ENCODE measurements at places on chromosomes 1 and 21.

GRCh38 chr1:20723537-20724363, 5.9 kb upstream of the KIF17 start:
- no peak for DNase-seq

DNA sequence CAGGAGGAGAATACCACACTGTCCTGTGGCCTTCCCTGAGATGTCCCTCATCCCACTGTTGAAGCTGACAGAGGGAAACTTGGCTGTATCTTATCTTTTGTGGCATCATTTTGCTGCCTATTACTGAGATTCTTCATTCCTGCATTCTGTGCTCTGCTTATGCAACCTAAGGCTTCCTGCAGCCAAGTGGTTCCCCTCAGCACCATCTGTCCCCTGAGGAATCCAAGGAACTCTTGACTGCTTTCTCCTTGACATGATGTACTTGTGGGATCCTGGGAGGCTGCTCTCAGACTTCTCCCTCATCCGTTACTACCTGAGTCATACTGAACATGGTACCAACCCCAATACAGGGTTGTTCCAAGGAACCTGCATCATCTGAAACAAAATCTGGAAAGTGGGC, 21.1 kb upstream of the RIMKLA start:
- DNase-seq: no peak

GRCh38 chr1:61337981-61338848, 255.9 kb downstream of the NFIA start:
- no peak for DNase-seq

DNA sequence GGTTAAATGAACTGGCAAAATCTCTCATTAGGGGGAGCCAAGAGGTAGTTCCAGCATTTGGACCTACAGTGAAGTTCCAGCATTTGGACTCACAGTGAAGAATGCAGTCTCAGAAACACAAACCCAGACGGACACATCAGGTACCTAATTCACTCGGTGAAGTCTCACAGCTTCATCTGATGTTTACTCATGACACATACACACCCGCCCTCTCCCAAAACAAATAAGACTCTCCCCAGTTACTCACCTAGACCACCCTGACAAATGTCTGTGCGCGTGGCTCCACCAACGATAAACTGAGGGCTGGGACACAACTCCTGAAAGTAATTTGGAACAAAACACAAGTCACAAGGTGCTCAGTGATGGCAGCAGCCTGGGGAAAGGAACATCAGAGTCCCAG, 11.4 kb downstream of the CAPN8 start:
- no peak for DNase-seq

DNA sequence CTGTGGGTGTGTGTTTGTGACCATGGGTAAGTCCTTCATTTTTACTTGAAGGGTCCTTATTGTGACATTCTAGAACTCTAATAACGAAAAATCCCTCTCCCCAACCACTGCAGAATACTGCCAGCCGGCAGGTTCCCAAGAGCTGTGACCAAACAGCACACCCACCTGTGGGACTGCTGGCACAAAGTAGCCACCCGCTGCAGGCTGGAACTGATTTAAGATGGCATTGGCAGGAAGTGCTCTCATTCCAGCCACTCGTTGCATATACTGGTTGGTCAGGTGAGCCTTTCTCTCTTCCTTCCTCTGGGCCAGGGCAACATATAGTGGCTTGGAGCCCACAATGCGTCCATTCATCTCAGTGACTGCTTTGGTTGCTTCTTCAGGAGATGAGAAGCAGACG, 11.6 kb downstream of the PABPC4 start:
- no peak for DNase-seq

DNA sequence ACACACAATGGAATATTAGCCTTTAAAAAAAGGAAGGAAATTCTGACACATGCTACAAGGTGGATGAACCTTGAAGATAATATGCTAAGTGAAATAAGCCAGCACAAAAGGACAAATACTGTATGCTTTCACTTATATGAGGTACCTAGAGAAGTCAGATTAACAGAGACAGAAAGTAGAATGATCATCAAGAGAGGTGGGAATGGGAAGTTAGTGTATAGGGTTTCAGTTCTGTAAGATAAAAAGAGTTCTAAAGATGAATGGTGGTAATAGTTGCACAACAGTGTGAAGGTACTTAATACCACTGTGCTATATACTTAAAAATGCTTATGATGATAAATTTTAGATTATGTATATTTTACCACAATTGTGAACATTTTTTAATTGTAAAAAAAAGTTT, 7.2 kb downstream of the RPAP2 start:
- no peak for DNase-seq

- DNase-seq: no peak
Observed at GRCh38 chr1:2137257-2138121, 57.1 kb downstream of the FAAP20 start.

- no peak for DNase-seq
Observed at GRCh38 chr1:27099587-27100334, 55.2 kb downstream of the SLC9A1 start.

GRCh38 chr1:1434824-1435105, 725 bp upstream of the VWA1 start:
- no peak for DNase-seq

- DNase-seq: no peak
Observed at GRCh38 chr1:101366513-101367215, 129.8 kb downstream of the S1PR1 start.

GRCh38 chr1:165551469-165551868, 7.7 kb downstream of the LRRC52 start:
- DNase-seq: no peak

DNA sequence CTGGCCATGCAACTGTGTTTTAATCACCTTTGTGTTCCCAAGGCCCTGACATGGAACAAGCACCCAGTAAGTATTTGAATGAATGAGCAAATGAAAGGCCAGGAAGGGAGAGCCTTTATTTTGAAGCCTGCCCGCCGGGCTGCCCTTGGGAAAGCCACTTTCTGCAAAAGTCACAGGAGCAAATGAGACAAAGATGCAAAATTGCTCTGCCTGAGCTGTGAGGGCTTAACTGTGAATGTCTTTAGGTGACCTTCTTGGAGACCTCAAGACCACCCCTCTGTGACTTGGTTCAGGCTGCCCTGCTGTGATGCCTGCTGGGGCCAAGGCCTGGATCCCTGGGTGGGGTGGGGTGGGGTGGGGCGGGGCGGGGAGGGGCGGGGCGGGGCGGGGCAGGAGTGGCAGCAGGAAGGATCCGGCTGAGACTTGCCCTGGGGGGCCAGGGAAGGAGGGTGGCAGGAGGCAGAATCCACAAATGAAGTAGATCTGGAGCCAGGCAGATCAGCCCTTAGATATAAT, 54.0 kb downstream of the RUNX3 start:
- no peak for DNase-seq

DNA sequence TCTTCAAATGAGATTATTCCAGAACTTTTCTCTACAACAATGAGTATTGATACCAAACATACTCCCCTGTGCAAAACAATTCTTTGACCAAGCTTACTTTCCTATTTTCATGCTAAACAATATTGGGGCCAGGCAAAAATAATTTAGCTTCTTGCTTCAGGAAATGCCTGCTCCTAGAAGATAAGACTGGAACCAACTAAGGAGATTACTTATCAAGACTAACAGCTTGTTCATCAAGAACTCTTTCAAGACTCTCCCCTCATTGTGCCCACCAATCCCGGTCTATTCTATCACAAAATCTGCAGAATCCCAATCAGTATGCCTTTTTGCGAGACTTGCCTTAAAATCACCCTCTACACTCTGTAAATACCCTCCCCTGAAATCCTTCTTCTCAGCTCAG, 536.6 kb downstream of the RWDD3 start:
- DNase-seq: no peak

- DNase-seq: no peak
Observed at GRCh38 chr1:14891991-14892390, 261.6 kb upstream of the TMEM51 start.

DNA sequence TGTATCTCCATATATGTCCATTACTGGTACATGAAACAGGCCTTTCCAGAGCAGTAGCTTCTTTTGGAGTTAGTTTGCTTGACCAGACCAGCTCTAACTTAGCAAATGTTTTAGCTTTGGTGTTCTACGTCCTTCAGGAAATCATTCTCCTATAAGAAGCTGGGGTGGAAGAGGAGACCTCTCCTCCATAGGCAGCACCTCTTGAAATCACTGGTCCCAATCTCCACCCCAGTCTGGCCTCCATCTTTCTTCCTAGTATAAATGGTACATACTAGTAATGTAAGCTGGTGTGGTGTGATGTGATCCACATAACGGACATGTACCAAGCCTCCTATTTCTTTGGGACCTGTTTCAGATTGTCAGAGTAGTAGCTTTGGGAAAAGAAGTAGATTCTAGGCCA, 171.4 kb downstream of the DHRS3 start:
- DNase-seq: no peak

DNA sequence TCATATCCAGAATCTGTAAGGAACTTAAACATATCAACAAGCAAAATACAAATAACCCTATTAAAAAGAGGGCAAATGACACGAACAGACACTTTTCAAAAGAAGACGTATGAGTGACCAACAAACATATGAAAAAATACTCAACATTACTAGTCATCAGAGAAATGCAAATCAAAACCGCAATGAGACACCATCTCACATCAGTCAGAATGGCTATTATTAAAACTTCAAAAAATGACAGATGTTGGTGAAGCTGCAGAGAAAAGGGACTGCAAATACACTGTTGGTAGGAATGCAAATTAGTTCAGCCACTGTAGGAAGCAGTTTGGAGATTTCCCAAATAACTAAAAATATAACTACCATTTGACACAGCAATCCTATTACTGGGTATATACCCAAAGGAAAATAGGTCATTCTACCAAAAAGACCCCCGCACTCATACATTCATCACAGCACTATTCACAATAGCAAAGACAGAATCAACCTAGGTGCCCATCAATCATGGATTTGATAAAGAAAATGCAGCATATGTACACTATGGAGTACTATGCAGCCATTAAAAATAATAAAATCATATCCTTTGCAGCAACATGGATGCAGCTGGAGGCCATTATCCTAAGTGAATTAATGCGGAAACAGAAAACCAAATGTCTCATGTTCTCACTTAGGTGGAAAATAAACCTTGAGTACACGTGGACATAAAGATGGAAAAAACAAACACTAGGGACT, 230.1 kb upstream of the RAB4A start:
- no peak for DNase-seq

DNA sequence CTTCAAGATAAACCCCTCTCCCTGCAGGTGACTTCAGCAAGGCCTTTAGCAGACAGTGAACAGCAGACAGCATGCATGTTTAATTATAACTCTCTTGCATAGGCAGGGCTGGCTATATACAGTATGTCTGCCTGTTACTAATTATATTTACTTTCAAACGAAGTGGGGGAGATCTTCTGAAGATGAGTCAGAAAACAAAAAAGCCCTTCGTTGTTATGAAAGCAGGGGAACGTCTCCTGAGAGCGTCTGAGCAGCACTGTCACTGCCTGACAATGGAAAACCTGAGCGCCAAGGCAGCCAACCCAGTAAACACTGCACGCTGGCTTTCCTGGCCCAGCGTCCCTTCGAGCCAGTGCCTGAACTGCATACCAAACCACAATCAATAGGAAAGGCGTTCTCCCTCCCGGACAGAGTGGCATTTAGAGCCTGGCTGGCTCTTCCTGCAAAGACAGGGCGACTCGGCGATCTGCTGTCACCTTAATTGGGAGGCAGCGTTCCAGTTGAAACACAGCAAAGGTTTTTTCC, 54.1 kb downstream of the TOMM20 start:
- DNase-seq: peak; percentile 26

Measured in stimulated activated CD4-positive, alpha-beta T cell treated with anti-CD3 and anti-CD28 coated beads, Interleukin-1b, Interleukin-23, amount 100 ng/mL, for 1 hour (primary cell).